Activated CD4-positive, alpha-beta memory T cell treated with anti-CD3 and anti-CD28 coated beads, Interleukin-2, amount 10 ng/mL, durations not matched to agents 7 days and 5 days (primary cell): ENCODE measurements at places on chromosomes 7 and 10.

GRCh38 chr7:151934584-151934983, 21.7 kb upstream of the GALNTL5 start:
- H3K27ac ChIP-seq = no peak overlapping the region
- no peak overlapping the region for H3K4me3 ChIP-seq
- peaks cover 16% of the 10 kb centered on the region for H3K27me3 ChIP-seq
- DNase-seq = no peak

GRCh38 chr7:151118108-151119054, 32.1 kb downstream of the AGAP3 start:
- peak overlapping the region; percentile 77 for H3K27ac ChIP-seq
- no peak for DNase-seq
- peaks cover 6% of the 10 kb centered on the region for H3K27me3 ChIP-seq

GRCh38 chr7:95905167-95905566, 132.8 kb downstream of the DYNC1I1 start:
- H3K4me3 ChIP-seq = no peak overlapping the region
- peaks cover 6% of the 10 kb centered on the region for H3K27me3 ChIP-seq
- no peak overlapping the region for H3K27ac ChIP-seq
- H3K4me1 ChIP-seq = no peaks in the 10 kb centered on the region
- no peak for DNase-seq
- no peaks in the 10 kb centered on the region for H3K36me3 ChIP-seq

GRCh38 chr10:30827531-30828120, 198.1 kb upstream of the LYZL2 start:
- no peak for DNase-seq
- no peaks in the 10 kb centered on the region for H3K4me1 ChIP-seq
- H3K27ac ChIP-seq = no peak overlapping the region
- no peak overlapping the region for H3K4me3 ChIP-seq
- H3K27me3 ChIP-seq = no peaks in the 10 kb centered on the region

GRCh38 chr7:106041140-106041717, 70.9 kb downstream of the SYPL1 start:
- DNase-seq = peak; percentile 35
- H3K36me3 ChIP-seq = no peaks in the 10 kb centered on the region
- no peak overlapping the region for H3K4me3 ChIP-seq
- H3K27me3 ChIP-seq = peaks cover 32% of the 10 kb centered on the region
- no peak overlapping the region for H3K27ac ChIP-seq

DNA sequence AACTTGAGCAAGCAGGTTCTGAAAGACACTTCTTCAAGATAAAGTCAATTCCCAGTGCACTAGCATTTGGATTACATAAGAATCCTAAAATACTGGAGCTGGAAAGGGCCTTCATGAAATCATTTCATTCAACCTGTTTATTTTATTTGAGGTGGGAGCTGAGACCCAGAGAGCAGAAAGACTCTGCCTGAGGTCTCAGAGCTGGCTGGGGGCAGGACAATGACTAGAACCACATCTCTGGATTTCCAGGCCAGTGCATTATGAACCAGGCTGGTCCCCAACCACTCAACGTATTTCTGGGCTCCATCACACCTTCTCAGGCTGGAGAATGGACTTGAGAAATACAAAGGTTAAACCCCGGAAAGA, 8.4 kb downstream of the ANXA11 start:
- DNase-seq = no peak
- peak overlapping the region; percentile 21 for H3K4me3 ChIP-seq
- H3K36me3 ChIP-seq = peaks cover 57% of the 10 kb centered on the region
- peaks cover 70% of the 10 kb centered on the region for H3K4me1 ChIP-seq

GRCh38 chr7:28409716-28410627, 2.3 kb upstream of the CREB5 start:
- DNase-seq = no peak
- peak overlapping the region; percentile 54 for H3K4me3 ChIP-seq
- peaks cover 14% of the 10 kb centered on the region for H3K4me1 ChIP-seq

- H3K27me3 ChIP-seq = no peaks in the 10 kb centered on the region
- H3K4me1 ChIP-seq = no peaks in the 10 kb centered on the region
- H3K4me3 ChIP-seq = no peak overlapping the region
- no peak overlapping the region for H3K27ac ChIP-seq
Measured at GRCh38 chr7:219581-220150, 27.3 kb downstream of the FAM20C start.

DNA sequence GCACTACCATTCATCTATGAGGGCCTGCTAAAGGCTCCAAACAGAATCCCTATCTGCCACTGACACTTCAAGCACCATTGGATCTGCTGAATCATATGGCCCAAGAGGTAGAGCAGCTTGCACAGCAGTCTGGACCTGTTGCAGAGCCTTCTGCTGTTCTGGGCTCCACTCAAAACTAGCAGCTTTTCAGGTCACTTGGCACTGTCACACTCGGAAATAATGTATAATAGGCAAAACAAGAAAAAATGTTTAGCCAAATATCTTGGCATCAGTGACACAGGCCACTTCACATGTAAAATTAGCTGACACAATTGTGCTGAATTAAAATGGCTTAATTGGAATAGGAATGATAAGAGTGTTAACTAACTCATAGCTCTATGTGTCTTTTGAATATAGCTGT, 1182.9 kb upstream of the LRRTM3 start:
- no peaks in the 10 kb centered on the region for H3K36me3 ChIP-seq
- H3K27ac ChIP-seq = no peak overlapping the region
- DNase-seq = no peak
- no peaks in the 10 kb centered on the region for H3K4me1 ChIP-seq
- H3K4me3 ChIP-seq = no peak overlapping the region

- H3K27ac ChIP-seq = no peak overlapping the region
- DNase-seq = no peak
- no peak overlapping the region for H3K4me3 ChIP-seq
- peaks cover 8% of the 10 kb centered on the region for H3K27me3 ChIP-seq
Measured at GRCh38 chr10:86644152-86644793, 10.1 kb upstream of the OPN4 start.

DNA sequence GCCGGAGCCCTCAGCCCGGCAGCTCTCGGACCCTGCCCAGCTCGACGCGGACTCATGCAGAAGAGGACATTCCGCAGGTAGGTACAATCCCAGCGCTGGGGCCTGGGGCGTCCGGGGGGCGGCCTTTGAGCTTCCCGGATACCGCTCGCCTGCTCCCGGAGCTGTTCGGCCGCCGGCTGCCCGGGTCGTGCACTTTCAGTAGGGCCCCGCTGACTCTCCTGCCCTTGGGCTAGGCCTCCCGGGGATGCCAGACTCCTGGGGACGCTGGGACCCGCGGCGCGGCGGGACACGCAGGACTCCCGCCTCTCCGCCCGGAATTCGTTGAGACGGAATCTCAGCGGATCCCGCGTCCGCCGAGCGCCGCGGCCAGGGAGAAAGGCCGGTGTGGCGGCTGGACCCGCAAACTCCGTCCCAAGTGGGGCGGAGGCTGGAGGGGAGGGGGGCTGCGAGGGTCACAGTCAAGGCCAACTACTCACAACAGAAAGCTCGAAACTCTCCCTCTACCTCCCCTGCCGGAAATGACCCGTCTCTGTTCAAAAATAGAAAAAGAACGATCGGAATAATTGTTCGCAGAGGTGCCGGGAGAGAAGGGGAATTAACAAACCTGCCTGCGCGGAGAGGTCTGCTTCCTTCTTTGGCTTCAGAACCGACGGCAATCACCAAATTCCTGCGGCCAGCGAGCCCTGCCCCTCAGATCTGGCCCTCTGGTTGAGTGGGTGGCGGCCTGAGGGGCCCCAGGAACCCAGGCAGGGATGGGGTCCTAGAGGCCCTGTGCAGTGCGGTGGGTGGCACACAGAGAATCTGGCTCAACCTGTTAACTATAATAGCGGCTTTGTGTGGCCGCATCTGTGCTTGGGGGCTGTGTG, 9.2 kb downstream of the TLX1 start:
- H3K4me3 ChIP-seq = no peak overlapping the region
- no peak overlapping the region for H3K27ac ChIP-seq
- peaks cover 95% of the 10 kb centered on the region for H3K27me3 ChIP-seq
- DNase-seq = no peak
- H3K4me1 ChIP-seq = peaks cover 19% of the 10 kb centered on the region

- peaks cover 2% of the 10 kb centered on the region for H3K4me1 ChIP-seq
- H3K4me3 ChIP-seq = no peak overlapping the region
- H3K27me3 ChIP-seq = no peaks in the 10 kb centered on the region
- DNase-seq = no peak
- H3K36me3 ChIP-seq = no peaks in the 10 kb centered on the region
Measured at GRCh38 chr7:16268821-16269768, 152.2 kb downstream of the CRPPA start.

DNA sequence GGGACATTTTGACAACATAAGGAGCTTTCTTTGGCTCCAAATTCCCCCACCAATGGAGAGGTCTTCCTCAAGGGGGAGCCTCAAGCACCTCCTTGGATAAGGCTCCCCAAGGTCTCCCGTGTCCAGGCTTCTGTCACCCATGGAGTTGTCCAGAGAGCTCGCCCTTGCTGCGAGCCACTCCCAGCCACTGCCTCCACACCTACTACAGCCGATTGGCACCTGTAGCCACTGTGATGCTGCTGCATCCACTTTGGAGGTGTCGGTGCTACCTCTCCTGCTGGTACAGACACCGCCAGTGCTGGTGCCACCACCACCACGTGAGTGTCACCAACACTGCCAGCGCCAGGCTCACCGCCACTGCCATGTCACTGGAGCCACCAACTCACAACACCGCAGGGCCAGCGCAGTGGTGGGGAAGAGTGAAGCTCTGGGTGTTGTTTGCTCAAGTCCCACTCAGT, 22.1 kb upstream of the ENO4 start:
- H3K27me3 ChIP-seq = peaks cover 2% of the 10 kb centered on the region
- H3K4me3 ChIP-seq = no peak overlapping the region
- no peak for DNase-seq

GRCh38 chr10:3438606-3439005, 266.0 kb upstream of the PITRM1 start:
- no peaks in the 10 kb centered on the region for H3K36me3 ChIP-seq
- no peak overlapping the region for H3K27ac ChIP-seq
- H3K27me3 ChIP-seq = peaks cover 12% of the 10 kb centered on the region
- H3K4me3 ChIP-seq = no peak overlapping the region

DNA sequence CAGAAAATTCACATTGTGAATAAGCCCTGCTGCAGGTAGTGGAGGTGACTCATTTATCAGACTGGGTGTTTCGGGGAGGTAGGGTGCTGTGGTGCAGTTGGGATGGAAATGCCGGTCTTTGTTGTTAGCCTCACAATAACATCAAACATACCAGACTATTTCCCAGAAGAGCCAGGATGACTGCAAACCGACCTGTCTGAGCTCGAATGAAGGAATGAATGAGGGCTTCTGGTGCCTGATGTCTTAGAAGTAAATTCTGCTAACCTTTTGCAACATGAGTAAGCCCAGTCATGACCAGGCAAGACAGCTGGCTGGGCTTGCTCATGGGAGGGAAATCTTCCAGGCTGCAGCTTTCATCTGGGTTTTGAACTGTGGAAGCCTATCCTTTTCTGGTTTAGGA, 2.4 kb upstream of the VDAC2 start:
- H3K27me3 ChIP-seq = no peaks in the 10 kb centered on the region
- H3K36me3 ChIP-seq = peaks cover 16% of the 10 kb centered on the region
- H3K4me3 ChIP-seq = no peak overlapping the region
- DNase-seq = no peak
- peaks cover 36% of the 10 kb centered on the region for H3K4me1 ChIP-seq
- no peak overlapping the region for H3K27ac ChIP-seq

DNA sequence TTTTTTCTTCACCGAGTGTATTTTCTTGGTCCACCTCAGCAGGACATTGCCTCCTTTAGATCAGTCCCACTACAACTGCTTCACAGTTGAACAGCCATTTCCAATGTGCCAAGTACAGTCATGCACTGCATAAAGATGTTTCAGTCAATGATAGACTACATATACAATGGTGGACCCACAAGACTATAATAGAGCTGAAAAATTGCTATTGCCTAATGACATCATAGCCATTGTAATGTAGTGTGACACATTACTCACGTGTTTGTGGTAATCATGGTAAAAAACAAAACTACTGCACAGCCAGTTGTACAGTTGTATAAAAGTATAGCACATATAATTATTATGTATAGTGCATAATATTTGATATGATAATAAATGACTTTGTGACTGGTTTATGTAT, 113.8 kb upstream of the HPS1 start:
- H3K4me3 ChIP-seq = no peak overlapping the region
- DNase-seq = no peak
- no peak overlapping the region for H3K27ac ChIP-seq
- H3K36me3 ChIP-seq = no peaks in the 10 kb centered on the region
- H3K27me3 ChIP-seq = no peaks in the 10 kb centered on the region
- no peaks in the 10 kb centered on the region for H3K4me1 ChIP-seq

DNA sequence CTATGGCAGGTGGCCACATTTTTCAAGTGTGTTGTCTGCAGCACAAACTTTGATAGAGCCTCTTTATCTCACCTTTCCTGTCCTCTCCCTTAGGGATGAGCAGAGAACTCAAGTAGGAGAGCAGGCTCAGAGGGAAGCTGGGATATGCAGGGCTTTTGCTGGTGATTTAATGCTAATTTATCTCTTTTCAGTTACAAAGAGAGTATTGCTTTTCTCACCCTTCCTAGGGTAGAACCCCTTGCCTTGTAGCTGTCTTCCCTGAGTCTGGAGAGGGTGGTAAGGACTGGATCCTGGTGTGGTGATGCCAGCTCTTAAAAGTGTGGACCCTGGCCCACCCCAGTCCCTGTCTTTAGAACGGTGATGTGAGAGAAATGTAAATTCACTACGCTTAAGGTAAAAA, 1061.4 kb downstream of the TYW1 start:
- no peaks in the 10 kb centered on the region for H3K4me1 ChIP-seq
- no peak overlapping the region for H3K27ac ChIP-seq
- H3K4me3 ChIP-seq = no peak overlapping the region
- no peak for DNase-seq

- no peaks in the 10 kb centered on the region for H3K4me1 ChIP-seq
- H3K27ac ChIP-seq = no peak overlapping the region
- H3K27me3 ChIP-seq = no peaks in the 10 kb centered on the region
- H3K36me3 ChIP-seq = no peaks in the 10 kb centered on the region
Measured at GRCh38 chr10:111934931-111935330, 248.6 kb downstream of the GPAM start.

GRCh38 chr7:143906895-143907294, 4.9 kb upstream of the TCAF1 start:
- no peak for DNase-seq
- peaks cover 2% of the 10 kb centered on the region for H3K4me1 ChIP-seq
- H3K27me3 ChIP-seq = peaks cover 8% of the 10 kb centered on the region
- no peaks in the 10 kb centered on the region for H3K36me3 ChIP-seq
- H3K27ac ChIP-seq = no peak overlapping the region
- H3K4me3 ChIP-seq = no peak overlapping the region

- peaks cover 14% of the 10 kb centered on the region for H3K4me1 ChIP-seq
- H3K36me3 ChIP-seq = peaks cover 51% of the 10 kb centered on the region
- DNase-seq = no peak
- H3K27me3 ChIP-seq = no peaks in the 10 kb centered on the region
- H3K4me3 ChIP-seq = no peak overlapping the region
Measured at GRCh38 chr10:73469579-73469978, 26.2 kb downstream of the PPP3CB start.

DNA sequence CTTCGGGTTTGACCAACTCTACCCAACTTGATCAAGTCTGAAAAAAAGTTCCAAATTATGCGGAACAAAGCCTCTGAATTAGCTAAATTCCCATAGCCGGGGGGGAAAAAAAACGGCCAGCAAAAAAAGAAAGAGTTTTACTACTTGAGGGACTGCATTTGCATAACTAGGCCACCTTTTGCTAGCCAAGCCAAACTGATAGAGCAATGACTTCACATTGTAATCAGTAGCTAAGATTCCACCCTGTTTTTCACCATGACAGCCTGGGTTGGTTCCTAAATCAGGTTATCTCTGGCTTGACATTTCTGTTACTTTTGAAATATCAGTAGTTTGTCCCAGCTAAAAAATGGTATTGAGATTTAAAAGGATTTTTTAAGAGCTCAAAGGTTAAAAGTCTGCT, 31.4 kb upstream of the CREB3L2 start:
- DNase-seq = no peak
- H3K27ac ChIP-seq = no peak overlapping the region
- no peaks in the 10 kb centered on the region for H3K27me3 ChIP-seq
- no peaks in the 10 kb centered on the region for H3K4me1 ChIP-seq
